ENCODE measurements at places on chromosomes 6 and 20. TPM values are rescaled to one million over a fixed set of nuclear protein-coding genes. Genes with fewer than 3 reads are reported as not detected.

The RAD21L1 gene
- not detected for total RNA-seq

The ASIP gene
- not detected for total RNA-seq

The TRAM2 gene
- 21.2 TPM for total RNA-seq

The TFAP2A gene
- total RNA-seq, result 2.6 TPM

The PPP1R14C gene
- 0.37 TPM for total RNA-seq

The TFEB gene
- 2.4 TPM for total RNA-seq

The PLG gene
- total RNA-seq, result not detected

The GFRAL gene
- not detected for total RNA-seq

The RUNX2 gene
- 0.26 TPM for total RNA-seq

The ULBP1 gene
- 2.1 TPM for total RNA-seq

The PLEKHG1 gene
- total RNA-seq, result 1.0 TPM

The TFAP2D gene
- total RNA-seq, result not detected

GRCh38 chr20:46928580-46929132 is 34.0 kb downstream of the EYA2 start:
- DNase-seq, result no peak

GRCh38 chr6:96917098-96917497 is 7.4 kb upstream of the KLHL32 start:
- no peak for DNase-seq

DNA sequence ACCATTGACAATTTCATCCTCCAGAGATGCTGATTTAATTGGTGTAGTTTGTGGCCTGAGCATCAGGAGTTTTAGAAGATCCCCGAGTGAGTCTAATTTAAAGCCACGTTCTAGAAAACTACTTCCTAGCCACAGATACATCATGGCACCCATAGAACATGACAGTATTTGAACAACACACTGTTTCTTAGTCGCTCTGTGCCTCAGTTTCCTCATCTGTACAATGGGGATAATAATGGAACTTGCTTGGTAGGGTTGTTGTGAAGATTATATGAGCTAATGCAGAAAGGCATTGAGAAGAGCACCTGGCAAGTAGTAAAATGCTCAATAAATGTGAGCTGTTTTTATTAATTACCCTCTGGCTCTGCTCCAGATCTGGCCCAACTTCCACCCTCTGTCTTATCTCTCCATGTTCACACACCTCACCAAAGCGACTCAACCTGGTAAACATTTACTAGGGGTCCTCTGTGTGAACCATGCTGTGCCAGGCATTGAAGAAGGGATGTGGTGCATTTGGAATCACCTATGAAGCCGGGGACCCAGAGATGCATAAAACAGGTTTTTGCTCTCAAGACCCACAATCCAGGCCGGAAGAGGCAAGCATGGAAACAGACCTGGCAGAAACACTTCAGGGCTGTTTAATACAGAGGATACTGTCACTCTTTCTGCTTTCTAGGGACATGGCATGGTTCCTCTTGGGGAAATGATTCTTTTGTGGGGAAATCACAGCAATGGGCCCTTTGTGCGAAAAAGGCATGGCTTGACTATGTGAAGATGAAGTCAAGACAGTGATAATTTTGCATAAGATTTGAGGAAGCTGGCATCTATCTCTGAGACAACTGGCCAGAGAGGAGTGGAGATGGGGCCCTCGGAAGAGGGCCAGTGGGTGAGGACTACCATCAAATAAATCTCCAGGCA is 16.2 kb upstream of the MRPS18A start:
- no peak for DNase-seq

DNA sequence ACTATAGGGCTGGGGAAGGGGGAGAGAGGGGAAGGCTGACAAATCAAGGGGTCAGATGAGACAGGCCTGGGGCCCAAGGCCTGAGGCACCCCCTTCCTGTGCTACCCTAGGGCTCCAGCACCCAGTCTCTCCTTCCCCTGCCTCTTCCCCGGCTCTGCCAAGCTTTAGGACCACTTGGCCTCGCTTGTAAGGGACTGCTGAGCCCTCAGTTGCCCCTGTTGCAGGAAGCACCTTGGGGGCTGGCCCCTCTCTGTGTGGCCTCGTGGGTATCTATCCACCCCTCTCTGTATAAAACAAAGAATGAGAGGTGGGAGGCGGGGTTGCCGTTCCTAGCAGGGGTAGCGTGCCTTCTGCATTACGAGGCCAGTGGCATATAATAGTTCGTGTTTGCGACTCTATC is 21.4 kb upstream of the SMOC2 start:
- no peak for DNase-seq

DNA sequence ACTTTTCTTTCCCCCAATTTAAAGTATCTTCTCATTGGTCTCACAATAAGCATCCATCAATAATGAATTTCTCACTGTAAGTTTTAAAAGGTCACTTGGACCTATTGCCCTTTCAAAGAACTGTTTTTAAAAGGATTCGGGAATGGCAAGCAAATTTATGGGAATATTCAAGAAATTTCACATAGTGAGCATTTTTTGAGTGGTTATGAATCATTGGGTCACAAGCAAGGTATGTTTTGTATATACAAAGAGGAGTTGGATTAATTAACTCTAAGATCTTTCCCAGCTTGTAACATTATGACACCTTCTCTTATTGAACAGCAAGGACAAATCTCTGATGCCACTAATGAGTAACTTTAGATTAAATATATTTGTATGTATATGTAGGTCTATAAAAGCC is 165.0 kb downstream of the MOXD1 start:
- no peak for DNase-seq

GRCh38 chr6:41739041-41739440 is 3.6 kb upstream of the TFEB start:
- no peak for DNase-seq

GRCh38 chr6:12947151-12947871 is 230.7 kb downstream of the PHACTR1 start:
- DNase-seq, result no peak

GRCh38 chr20:37381621-37382471 is 35.9 kb downstream of the SRC start:
- no peak for DNase-seq

DNA sequence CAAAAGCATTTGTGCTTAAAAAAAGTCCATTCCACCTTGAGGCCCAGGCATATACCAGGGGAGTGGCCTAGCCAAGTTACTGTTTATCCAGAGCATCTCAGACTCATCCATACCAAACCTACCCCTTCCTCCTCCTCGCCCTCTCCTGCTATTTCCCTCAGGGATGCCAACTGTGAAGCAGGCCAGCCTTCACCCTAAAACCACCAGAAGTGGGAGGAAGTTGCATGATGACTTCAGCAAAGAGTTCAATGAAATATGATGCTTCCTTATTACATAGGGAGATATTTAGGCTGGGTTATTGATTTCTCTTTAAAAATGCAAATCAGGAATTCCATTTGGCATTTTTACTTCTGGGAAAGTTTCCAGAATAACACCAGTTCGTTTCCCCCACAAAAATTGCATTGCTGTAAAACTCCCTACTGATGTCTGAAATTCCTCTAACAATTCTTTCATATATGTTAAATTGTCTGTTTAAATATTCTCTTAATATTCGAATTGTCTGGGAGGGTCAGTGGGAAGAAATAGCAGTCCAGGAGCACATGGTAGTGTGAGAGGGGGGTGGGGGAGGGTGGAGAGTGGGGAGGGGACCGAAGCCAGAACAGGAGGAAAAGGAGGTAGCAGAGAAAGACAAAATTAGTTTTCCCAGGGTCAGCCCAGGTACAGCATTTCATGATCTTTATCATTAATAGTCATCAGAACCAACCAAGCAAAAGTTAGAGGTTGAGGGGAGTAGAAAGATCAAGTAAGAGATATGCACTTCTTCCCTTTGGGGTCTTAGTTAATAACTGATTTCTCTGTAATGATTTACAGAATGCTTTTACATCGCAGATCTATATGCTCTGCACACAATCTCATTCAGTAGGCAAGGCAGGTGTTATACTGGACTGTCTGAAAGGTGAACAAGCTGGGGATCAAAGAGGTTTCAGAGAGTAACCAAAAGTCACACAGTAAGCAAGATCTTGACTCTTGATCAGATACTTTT is 1.7 kb upstream of the TCP11 start:
- DNase-seq, result no peak

- DNase-seq, result no peak
Observed at GRCh38 chr6:52164319-52165094, 21.7 kb upstream of the IL17A start.

DNA sequence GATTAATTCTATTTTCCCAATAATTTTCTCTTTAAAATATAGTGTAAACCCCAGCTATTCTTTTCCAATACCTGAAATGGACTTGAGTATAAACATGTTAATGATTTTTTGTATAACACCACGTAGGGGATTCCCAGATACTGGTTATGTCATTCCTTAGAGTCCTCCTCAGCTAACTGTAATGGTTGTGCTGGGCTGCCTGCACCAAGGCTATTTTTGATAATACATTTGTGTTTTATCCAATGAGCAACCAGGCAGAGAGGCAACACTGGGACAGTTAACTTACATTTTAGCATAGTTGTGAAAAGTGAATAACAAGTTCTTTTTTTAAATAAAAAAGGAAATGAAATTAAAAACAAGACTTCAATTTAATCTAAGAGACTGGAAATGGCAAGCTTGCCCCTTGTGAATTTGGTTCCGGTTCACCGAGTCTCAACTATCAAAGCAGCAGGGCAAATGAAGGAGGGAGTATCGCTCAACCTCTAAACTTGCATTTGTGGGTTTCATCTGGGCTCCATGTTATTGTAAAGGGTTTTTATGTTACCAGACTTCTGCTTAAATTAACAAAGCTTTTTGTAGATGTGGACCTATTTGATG is 18.8 kb upstream of the BACH2 start:
- no peak for DNase-seq

DNA sequence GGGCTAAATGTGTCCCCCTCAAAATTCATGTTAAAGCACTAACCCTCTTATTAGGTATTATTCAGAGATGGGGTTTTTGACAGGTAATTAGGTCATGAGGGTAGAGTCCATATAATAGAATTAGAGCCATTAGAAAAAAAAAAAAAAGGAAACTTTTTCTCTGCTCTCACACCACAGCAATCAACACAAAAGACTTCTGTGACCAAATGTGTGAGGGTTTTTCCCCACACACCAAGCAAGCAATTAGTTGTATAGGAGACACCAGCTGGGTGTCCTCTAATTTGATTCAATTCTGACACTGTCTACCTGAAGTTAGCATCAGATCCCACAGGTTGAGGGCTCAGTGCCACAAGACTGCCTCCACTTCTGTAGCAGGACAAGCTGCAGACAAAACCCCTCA is 64.6 kb upstream of the GMDS start:
- DNase-seq, result no peak

DNA sequence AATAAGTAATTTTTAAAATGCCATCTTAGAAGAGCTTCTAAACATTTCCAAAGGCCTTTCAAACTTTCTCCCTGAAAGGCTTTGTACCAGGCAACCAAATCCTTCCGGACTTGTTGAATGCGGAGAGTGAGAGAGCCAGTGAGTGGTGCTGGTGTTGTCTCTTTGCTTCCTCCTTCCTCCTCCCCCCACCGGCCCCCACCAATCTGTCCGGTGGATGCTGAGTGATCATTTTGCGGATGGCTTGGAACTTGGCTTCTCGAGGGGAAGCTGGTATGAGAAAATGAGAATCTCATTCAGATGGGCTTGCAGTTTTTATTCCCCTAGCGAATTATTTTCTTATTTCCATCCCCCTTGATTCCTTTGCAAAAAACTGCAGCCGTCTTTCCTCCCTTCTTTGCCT is 97.3 kb downstream of the ANKRD60 start:
- DNase-seq, result peak; percentile 38

DNA sequence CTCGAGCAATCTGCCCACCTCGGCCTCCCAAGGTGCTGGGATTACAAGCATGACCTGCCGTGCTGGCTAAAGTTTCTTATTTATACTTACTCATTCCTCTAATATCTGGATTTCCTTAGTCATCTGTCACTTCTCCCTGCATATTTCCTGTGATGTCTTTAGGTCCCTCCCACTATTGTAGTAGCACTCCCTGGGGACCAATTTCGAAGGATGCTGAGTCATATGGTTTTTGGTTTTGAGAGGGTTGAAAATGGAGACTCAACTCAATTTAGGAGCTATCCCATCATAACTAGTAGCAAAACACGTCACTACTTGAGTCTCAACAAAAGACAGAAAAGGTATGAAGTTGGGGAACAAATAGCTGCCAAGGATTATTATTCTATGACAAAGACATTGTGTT is 20.2 kb downstream of the MCUR1 start:
- DNase-seq, result no peak

- DNase-seq, result peak; percentile 95
Observed at GRCh38 chr6:33008944-33009861, at the start of gene HLA-DOA. HLA-DOA (minus strand) TSS chr6:33009591.

- DNase-seq, result no peak
Observed at GRCh38 chr6:21595285-21596144, 2.0 kb downstream of the SOX4 start.

- no peak for DNase-seq
Observed at GRCh38 chr6:107864226-107865127, 40.4 kb upstream of the SCML4 start.

GRCh38 chr6:157721830-157722229 is 101.2 kb upstream of the SNX9 start:
- no peak for DNase-seq

- DNase-seq, result no peak
Observed at GRCh38 chr6:12047304-12047703, 35.2 kb downstream of the HIVEP1 start.

- DNase-seq, result no peak
Observed at GRCh38 chr20:48889140-48889790, 32.2 kb upstream of the ARFGEF2 start.

DNA sequence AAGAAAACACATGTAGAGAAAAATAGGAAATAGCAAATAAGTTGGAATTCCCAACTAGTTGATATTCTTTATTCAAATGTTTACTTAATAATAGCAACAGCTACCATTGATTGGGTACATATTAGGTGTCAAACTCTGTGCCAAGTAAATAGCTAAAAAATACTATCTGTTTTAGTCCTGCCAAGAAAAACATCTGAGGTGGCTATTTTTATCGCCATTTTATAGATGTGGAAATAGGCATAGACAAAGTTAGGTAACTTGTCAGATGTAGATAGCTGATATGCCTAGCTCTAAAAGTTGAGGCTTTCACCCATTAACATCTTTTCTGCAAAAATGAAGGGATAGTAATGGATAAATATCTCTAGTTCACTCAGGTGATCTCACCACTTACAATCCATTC is 549.2 kb upstream of the ID4 start:
- no peak for DNase-seq

- no peak for DNase-seq
Observed at GRCh38 chr20:34675993-34676641, 775 bp downstream of the PIGU start.

- peak; percentile 51 for DNase-seq
Observed at GRCh38 chr6:125888989-125889656, 67.4 kb upstream of the HINT3 start.

DNA sequence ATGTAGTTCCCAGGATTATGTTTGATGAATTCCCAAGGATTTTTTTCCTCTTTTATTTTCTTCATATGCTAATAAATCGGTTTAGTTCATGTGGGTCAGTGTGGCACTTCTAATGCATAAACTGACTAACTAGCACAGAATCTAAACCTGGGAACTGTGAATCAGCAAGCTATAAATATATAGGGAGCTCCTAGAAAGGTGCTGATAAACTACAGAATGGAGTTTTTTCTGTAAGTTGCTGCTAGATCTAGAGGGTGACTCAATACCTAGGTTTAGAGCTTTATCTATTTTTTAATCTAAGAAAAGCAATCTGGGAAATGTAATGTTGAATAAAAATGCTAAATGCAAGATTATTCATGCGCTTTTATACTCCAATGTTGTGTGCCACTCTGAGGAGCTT is 118.8 kb upstream of the PTCHD4 start:
- DNase-seq, result no peak

GRCh38 chr6:166169549-166170421 is 2.1 kb upstream of the TBXT start:
- peak; percentile 46 for DNase-seq

Data from H9 (cell line).